ENCODE measurements at places on chromosomes 1 and 21.
A peak's percentile ranks its signal among the peaks of the same experiment; 100 is the strongest.

- DNase-seq, result no peak
Measured at GRCh38 chr1:19009882-19010321, 53.4 kb upstream of the IFFO2 start.

DNA sequence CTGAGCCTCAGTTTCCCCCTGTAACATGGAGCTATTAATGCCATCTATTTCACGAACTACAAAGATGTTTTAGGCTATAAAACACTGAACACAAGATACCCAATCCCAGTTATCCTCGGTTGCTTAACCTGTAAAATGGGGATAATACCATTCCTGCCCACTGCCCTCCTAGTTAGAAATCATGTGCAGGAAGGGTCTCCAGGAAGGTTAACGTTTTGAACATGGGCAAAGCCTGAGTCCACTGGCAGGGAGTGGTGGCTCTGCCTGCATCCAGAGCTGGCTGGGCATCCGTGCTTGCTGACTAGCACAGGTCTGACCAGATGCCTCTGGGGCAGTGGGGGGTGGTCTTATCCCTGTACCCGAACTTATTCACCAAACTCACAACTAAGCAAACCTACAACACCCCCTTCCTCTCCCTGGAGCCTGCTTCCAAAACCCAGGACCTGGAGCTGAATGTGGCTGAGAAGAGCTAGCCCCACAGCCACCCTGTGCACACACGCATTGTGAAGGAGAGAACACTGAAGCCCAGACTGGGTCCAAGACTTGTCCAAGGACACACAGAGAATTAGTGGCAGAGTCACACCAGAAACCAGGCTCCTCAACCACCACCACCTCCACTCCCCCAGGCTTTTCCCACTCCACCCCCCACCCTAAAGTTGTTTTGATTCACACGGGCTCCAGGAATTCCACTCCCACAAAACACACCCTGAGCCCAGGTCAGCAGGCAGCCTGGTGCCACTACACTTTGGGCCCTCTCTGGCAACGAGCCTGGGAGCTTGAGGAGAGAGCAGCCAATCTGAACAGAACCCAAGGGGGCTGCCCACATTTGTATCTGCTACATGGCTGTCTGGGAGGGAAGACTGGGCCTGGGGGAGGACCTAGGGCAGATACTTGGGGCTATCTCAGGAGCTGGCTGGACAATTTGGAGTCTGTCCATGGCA, 1.6 kb downstream of the E2F2 start:
- no peak for DNase-seq

GRCh38 chr1:33519240-33519884, 46.9 kb downstream of the ZSCAN20 start:
- no peak for DNase-seq

DNA sequence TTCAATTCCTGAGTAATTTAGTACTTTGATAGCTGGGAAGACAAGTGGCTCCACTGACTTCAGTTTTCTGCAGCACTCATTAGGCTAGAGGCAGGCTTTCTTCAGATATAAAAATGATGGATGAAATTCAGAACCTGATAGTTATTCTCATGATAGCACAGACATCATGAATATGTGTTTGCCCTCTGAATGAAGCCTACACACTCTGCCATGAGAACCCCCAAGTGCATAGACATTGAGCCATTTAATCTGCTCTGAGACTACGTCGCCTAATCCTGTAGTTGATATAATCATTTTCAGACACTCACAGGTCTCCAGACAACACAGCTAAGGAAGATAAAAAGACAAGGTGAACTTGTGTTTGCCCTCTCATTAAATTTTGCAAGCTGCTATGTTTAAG, 566.1 kb downstream of the AMY1C start:
- DNase-seq, result no peak

- DNase-seq, result no peak
Measured at GRCh38 chr1:82287556-82287955, 486.8 kb downstream of the ADGRL2 start.

- DNase-seq, result no peak
Measured at GRCh38 chr1:79006564-79006963, at the start of gene ADGRL4. Gene ADGRL4, minus strand, starts transcription at chr1:79006730. Its CDS starts 76 bp downstream, at chr1:79006654.

- no peak for DNase-seq
Measured at GRCh38 chr1:225657462-225657989, 4.6 kb upstream of the ENAH start.

DNA sequence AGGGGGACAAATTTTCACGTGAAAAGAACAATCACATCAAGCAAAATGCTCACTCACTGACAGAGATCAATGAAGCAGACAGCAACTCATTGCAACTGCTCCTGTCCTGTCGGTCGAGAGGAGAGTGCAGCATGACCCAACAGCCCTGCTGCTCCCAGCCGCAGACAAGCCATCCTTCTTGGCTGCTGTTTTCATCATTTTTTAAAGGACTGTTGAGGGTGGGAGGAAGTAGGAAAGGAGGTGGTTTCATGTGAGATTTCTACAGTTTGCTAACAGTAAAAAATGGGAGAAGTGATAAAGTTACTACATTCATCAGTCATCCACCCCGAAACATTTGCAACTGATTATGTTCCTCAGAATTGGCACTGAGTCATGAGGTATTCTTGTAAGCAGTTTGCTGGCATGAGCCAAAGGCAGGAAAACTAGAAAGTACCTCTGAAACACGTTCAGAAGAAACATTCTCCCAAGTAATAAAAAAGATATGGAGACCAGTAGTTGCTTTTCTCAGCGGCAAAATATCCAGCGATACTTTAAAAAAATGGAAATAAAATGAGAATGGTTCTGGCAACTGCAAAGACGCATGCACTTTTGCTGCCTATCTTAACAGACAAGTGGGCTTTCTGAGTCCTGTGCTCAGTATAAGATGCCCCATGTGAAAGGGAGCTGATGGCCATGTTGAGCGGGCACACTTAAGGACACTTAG, 72.0 kb upstream of the CLDN14 start:
- DNase-seq, result no peak

- no peak for DNase-seq
Measured at GRCh38 chr1:17161137-17161740, 42.0 kb upstream of the PADI2 start.

- DNase-seq, result no peak
Measured at GRCh38 chr1:83900524-83900923, 98.4 kb downstream of the TTLL7 start.

- peak; percentile 11 for DNase-seq
Measured at GRCh38 chr1:165871311-165872067, 44.1 kb downstream of the UCK2 start.

GRCh38 chr21:44750675-44751025, 39.3 kb upstream of the TSPEAR start:
- no peak for DNase-seq

DNA sequence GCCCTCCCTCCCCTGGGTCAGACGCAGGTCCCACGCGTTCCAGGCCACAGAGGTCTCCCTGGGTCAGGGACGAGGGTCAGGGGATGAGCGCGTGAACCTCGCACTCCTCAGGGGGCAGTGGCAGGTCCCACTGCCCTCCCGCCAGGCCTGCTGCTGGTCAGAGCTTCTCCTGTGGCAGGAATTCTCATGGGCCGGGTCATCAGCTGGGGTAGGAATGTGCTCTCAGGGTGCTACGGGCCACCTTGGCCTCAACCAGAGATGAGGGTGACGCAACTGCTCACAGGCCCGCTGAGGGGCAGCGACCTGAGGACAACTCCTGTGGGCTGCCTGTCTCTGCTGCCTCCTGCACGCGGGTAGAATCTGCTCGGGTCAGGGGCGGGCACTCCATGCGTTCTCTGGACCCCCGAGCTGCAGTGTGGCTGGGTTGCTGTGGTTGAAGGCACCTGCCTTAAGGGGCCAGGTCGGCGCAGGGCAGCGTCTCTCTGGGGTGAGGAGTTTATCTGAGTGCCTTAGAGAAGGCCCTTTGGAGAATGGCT, 128.8 kb downstream of the PRDM16 start:
- DNase-seq, result no peak

DNA sequence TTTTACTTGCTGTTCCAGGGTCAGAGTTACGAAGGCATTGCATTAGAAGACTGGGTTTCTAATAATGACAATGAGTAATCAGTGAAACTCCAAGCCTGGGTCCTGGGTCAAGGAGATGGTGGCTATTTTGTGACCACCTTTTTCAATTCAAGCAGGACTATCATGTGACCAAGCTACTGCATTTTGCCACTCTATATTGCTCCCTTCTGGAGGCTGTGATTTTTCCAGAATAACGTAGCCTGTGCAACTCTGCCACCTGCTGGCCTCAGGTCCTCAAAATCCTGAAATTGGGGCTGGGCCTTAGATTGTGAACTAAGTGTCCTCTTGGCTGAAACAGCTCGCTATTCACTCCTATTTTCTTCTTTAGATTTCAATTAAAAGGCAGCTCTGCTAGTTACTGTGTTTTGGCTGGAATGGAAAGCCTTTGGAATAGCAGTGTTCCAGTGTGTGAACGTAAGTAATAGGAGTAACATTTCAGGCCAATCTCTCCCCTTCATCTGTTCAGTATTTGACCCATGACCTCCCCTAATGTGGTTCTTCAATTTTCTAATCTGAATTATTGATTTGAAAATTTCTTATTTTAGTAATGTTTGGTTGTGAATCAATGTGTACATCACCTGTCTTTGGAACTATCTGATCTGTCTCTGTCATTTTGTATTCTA, 52.9 kb upstream of the CD46 start:
- DNase-seq, result no peak

DNA sequence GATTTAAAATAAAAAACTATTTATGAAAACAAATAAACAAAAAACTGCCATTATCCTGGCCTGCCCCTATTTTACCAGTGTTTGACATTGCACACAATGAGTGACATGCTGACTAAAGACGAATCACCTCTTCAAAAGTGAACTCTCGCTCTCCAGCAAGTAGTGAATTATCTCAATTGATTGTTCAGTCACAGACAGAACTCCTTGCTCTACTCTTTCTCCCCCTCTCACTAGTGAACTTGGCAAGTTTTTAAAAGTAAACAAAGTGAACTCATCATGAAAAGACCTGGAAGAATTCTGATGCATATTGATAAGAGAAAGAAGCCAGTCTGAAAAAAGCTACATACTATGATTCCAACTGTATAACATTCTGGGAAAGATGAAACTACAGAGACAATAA, 4.7 kb upstream of the C1orf52 start:
- no peak for DNase-seq

DNA sequence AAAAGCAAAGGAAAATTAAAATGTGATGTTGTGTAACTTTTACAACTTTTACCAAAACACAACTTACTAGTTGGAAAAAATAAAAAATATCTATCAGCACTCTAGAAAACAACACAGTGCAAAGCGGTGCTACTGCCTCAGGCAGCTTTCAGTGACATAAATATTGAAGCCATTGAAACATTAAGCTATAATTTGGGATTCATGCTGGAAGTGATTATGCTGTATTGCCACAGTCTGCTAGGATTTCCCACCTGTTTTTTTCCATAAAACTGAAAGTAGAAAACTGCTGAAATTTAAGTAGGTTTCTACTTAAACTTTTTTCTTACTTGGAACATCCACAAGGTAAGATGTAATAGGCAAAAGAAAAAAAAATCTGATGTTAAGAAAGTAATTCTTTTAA, 674.4 kb downstream of the KCNT2 start:
- no peak for DNase-seq

GRCh38 chr1:2801535-2802291, at the start of gene TTC34:
Gene TTC34, minus strand, starts transcription at chr1:2801693. Its CDS starts 866 bp downstream, at chr1:2800827.
- peak; percentile 25 for DNase-seq

DNA sequence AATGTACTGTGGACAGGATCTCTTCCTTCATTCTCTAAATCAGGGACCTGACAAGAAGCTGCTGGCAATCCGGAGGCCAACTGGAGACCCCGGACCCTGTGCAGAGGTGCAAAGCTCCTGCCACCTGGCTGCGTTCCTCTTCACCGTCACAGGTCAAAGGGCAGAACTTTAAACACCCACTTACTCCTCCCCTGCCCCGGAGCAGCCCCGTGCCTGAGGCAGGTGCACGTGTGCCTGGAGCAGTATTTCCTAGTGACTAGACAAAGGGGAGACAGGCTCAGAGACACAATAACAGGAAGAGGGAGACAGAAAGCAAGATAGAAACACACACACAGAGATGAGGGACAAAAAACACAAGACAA, 6.6 kb upstream of the PIGC start:
- DNase-seq, result no peak

DNA sequence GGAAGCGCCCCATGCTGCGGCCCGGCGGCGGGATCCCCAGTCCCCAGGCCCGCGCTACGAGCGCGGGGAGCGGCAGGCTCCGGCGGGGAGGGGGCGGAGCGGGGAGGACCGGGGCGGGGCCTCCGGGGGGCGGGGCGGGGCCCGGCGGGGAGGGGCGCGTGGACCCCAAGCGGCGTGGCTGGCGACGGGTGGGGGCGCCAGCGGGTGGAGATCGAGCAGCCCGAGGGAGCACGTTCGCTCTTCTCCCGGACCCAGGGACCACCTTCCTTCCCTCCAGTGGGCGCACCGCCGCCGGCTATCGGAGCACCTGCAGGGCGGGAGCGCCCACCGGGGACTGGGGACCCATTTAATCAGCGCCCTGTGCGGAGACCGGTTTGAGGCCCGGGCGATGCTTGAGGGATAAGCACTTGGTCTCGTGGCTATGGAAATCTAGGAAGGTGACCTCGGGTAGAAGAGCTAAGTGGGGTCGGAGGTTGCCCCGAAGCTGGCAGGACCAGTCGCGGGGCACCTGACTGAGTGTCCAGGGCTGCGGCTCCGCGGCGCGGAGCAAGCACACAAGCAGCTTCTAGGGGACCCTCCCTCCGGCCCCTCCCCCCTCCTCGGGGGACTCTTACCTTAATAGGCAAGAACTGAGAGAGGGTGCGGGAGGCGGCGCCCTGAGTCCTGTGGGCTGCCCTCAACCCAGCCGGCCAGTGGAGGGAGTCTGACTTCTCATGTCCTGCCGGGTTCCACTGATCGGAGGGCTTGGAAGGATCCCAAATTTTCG, at the start of gene TSPAN2:
Gene TSPAN2, minus strand, starts transcription at position 84 of the 766 bp plus-strand sequence. Its CDS starts 71 bp downstream, at position 13.
- DNase-seq, result peak; percentile 65

DNA sequence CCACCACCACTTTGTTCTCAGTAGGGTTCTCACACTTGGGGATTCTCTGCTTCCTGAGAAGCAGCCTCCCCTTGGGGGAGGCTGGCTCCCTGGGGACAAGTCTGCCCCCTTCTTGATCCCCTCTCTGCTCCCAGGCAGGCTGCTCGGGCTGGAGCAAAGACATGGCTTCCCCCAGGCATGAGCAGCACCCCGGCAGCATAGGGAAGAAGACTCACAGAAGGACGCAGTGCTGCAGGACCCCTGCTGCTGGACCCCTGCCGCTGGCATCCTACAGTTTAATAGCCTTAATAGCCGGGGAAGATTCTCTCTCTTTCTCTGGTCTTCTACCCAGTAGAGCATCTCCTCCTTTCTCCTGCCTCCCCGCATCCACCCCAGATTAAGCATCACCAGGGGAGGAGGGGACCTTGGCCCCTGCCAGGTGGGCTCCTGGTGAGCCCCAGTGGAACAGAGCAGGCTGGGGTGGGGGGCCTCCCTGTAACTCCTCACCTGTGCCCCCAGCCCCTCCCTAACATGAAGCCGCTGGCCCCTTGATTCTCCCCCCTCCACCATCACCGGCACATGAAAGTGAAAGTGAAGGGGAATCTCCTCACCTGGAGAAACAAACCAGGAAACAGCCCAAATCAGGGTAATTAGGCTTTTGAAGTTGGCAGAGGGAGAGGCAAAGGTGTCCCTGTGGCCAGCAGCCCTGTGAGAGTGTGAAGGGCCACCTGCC, 2.5 kb downstream of the WNT3A start:
- DNase-seq, result no peak

- no peak for DNase-seq
Measured at GRCh38 chr1:230157420-230158390, 90.7 kb downstream of the GALNT2 start.
